Endothelial cell of umbilical vein (primary cell): ENCODE measurements at places on chromosomes 7 and 10. TPM values are rescaled to one million over a fixed set of nuclear protein-coding genes. Genes with fewer than 3 reads are reported as not detected.

DPP6 gene
- not detected in 2 replicates for total RNA-seq

PDE6C gene
- total RNA-seq: not detected in 2 replicates

DNA sequence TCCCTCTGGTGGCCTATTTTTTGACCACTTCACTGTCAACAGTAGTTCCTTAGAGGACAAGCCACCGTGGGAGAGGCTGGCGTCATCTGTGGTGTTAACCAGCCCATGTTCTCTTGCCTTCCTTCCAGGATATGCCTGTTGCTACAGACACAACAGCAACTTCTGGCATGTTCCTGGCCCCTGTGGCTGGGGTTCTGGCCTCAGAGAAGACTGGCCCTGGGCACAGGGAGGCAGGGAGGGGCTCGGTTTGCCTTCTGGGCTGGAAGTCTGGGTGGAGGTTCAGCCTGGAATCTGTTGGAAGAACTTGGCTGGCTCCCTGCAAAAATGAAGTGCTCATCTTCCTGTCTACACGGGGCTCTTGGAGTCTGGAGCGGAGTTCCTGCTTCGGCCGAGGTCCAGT lies 25.7 kb downstream of the GOLGA7B start:
- DNase-seq: peak; percentile 85

DNA sequence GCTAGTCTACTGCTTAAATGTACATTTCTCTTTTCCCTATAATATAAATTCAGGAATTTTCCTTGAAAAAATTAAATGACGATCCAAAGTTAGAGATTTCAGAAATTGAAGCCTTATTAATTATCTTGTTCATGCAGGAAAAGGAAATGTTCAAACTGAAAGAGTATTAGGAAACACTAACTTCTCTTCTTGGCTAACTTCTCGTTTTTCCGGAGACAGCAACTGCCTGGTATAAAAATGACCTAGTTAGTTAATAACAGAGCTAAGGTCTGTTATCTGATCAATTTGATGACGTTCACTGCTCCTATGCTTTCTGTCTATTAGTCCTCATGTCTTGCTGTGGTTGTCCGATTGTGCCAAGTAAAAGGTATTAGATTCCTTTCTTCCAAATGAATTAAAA lies 212.5 kb downstream of the DGKB start:
- DNase-seq: no peak

- peak; percentile 28 for DNase-seq
These were observed 3.7 kb upstream of the HNRNPH3 start for GRCh38 chr10:68327889-68328786.

DNA sequence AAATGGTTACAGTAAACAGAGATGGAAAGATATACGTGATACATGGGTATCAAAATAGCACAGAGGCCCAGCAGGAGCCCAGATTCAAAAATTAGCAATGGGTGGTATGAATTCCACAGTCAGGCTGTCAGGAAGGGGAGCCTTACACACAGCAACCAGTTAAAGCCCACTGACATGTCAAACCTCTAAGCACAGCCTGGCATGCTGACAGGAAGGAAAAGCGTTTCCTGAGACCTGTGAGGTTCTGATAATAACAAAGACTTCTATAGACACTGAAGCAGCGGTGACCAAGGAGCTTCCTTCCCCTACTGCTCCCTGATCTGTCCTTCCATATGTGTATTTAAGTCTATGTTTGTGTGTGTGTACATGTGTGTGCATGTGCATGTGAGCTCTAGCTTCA lies 89.9 kb downstream of the PHYHIPL start:
- DNase-seq: no peak
